ENCODE measurements at places on chromosomes 6 and 20.

- DNase-seq: no peak
Observed at GRCh38 chr6:104414723-104415122, 445.0 kb downstream of the HACE1 start.

- DNase-seq: no peak
Observed at GRCh38 chr6:69953491-69953890, 87.1 kb downstream of the COL19A1 start.

GRCh38 chr6:131740161-131740560 is 29.3 kb upstream of the CTAGE9 start:
- no peak for DNase-seq

DNA sequence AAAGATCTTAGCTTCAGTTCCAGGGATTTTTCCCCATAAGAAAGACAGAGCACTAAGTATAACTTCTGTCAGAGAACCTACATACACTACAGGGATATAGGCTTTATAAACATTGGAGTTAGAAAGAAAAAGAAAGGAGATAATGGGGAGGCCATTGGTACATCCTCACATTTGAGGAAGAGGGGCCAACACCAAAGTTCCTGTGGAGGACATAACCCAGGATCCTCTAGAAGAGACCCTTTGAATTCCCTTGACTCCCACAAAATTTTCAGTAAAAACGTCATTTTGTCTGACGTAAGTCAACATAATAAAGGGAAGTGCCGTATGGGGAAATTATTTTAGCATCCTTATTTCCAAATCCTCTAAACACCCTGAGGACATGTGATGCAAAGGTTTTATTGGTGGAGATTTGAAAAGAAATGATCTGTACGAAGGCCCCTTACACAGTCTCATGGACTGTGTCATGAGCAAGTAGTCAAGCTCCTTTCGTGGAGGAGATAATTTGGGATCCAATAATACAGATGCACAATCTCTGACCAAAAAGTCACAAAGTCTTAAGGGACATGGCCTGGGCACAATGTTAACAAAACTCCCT is 33.2 kb downstream of the HLA-DRA start:
- DNase-seq: no peak

DNA sequence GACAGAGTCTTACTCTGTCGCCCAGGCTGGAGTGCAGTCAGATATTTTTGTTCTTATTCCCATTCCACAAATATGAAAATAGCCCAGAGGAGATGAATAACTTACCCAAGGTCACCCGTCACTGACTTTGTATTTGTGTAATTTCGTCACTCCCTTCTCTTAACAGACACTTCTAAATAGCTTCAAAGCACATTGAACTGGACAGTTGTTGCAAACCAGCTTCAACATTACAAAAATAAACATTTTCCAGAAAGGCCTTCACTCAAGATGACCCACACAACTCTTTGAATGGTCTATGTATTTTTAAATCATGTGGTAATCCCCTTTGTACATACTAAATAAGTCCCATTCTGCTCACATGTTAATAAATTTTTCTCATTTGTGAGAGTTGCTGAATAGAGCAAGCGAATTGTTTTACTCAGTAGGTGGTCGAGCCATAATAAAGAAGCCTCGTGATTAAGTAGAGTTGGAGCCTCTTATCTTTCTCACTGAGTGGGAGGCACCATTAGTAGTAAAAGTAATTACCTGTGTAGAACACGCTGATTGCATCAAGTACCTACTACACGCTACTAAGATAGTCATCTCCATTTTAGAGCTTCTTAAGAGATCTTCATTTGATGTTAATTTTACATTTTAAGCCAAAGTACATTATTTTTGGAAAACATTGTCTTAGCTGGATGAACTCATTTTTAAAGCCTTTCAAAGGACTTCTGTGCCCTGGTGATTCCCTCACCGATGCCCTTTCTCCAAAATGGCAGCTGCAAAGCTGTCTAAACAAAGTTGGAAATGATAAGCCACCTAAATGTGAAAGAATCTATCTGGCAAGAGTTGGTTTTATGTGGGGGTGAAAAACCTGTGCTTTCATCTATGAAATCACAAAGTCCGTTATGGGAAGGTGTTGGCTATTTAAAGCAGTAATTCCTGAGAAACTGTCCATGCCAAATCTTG is 110.0 kb downstream of the TSHZ2 start:
- DNase-seq: no peak

GRCh38 chr20:62503401-62504178 is 27.8 kb upstream of the GATA5 start:
- no peak for DNase-seq

GRCh38 chr20:1524004-1524403 is 32.8 kb upstream of the SIRPB2 start:
- no peak for DNase-seq

DNA sequence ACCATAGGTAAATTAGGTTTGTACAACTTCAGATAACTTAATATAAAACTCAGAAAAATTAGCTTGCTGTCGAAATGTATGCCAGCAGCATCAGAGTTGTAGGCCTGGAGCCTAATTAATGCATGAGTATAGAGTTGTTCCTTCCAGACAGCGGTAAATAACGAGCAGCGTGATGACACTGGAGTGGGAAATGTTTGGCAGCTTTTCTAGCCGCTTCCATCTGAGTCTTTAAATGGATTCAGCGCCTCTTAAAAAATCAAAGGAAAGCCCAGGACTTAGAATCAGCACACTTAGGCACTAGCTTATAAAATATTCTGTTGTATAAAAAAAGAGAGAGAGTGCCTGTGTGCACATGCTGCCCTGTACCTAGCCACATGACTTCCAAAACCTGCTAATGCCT is 43.7 kb upstream of the SYNJ2 start:
- DNase-seq: no peak

DNA sequence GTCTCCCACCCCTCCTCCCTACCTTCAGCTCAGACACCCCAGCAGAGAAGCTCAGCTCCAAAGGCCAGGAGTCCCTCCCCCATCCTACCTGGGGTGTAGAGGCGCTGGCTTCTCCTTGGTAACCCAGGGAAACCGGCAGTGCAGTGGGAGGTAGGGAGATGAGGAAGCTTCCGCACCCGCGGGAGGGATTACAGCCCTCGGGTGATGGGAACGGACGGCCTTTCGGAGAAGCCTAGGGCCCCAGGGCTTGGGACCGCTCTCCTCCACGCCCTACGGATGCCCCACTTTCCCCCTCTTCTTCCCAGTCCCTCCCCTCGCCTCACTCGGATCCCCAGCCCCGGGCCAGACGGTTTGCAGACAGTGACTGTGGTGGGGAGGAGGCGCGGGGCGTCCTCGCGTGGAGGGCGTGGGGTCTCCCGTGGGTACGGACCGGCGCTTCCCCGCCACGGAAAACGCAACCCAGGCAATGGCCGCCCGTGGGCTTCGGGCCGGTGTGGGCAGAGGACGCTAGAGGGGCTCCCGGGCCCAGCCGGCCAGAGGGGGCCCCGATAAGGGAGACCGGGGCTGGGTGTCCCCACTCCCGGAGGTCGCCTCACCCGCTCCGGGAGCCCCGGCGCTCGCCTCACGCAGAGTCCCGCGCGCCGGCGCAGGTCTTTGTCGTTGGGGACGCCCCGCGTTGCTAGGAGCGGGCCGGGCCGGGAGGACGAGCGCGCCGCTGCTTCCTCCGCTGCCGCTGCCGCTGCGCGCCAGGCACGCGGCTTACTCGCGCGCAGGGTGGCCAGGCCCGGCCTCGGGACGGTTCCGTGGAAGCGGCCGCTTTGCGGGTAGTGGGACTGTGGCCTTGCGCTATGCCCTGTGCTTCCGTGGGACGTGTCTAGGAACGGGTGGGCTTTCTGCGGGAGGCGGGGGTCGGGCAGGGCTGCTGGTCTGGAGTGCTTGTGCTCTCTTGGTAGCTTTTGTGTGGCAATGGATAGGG is 15.8 kb downstream of the AARS2 start:
- DNase-seq: no peak

DNA sequence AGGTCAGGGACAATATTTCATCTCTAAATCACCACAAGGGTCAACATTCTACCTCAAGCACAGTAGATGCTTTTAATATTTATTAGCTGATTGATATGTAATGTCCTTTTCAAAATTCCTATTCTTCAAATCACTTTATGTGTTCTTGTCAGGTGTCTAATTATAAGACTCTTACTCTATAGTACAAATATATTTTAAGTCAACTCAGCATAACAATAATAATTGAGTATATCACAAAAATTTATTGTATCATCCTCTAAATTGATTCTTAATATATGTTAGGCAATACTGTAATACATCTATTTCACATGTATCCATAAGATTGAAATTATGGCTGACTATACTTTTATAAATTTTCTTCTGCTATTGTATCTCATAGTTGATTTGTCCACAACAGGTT is 423.9 kb downstream of the PKHD1 start:
- no peak for DNase-seq

DNA sequence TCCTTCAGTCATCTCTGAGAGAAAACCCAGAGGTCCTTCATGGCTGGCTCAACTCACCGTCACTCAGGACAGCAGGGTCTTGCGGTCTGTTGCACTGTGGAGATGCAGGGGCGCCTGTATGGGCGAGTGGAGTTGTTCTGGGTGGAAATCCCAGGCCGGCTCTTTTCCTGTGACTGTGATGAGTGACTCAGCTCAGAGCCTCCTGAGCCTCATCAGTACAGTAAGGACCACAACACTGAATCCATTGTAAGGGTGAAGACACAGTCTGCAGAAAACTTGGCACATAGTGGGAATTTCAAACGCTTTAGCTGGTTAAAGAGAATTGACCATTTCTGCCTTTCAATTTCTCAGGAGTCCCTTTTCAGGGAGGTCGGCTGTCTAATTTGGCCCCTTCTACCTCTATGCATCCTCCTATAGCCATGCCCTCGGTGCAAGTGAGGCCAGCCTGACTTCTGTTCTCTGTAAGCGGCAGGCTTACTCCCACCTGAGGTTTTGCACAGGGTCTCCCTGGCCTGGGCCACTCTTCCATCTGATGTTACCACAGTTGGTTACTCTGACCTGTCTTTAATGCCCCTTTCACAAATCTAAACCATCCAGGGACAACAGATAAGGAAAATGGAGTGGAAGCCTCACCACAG is 35.5 kb upstream of the TBXT start:
- no peak for DNase-seq

- DNase-seq: no peak
Observed at GRCh38 chr6:124671324-124671723, 290.9 kb upstream of the RNF217 start.

GRCh38 chr6:70282312-70282918 is 20.5 kb downstream of the COL9A1 start:
- DNase-seq: no peak

GRCh38 chr6:137467211-137467610 is 27.0 kb downstream of the OLIG3 start:
- DNase-seq: no peak

DNA sequence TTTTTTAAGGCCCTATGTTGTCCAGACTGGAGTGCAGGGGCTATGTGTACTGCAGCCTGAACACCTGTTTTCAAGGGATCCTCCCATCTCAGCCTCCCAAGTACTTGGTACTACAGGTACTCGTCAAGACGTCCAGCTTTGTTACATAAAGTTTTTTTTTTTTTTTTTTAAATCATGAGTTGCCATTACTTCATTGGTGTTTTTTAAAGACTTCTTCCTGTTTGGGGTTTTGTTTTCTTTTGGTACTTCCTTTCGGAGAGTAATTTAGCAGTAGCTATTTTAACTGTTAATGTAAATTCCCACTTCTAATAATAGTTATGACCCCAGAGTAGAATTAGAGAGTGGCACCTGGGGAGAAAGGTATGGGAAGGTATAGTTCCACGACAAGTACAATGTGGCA is 10.5 kb downstream of the ZNFX1 start:
- DNase-seq: no peak

GRCh38 chr6:144690133-144690532 is 405.0 kb downstream of the UTRN start:
- no peak for DNase-seq

DNA sequence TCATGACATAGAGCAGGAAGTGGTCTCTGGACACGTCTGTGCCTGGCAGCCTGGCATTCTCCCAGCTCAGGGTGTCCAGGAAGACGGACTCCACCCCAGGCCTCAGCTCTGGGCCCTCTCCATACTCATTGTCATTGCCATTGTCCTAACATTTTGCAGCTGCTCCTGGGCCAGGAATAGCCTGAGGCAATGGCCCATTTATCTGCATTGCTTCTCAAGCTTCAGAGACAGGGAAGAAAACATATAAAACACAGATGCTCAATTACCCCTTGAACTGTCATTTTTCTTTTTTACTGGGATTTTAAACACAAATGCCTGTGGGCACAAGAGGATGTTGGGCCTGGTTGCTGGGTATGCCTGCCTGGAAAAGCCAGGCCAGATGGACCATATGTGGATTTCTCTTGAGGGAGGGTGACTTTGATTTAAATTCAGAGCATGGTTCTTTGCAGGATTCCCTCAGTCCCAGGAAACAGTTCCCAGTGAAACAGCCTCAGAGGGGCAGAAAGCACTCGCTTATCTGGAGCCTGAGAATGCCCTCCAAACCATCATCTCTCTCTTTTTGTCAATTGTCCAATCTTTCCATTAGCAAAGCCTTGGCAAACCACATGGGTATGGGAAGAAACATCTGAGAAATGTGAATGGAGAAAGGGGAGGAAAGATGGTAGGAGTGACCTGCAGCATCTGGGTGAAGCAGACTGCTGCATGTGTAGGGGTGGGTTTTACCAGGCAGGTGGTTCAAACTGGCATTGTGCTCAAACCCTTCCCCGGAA is 17.9 kb downstream of the LAMP5 start:
- no peak for DNase-seq

GRCh38 chr20:47796971-47797370 is 11.7 kb upstream of the SULF2 start:
- DNase-seq: no peak

DNA sequence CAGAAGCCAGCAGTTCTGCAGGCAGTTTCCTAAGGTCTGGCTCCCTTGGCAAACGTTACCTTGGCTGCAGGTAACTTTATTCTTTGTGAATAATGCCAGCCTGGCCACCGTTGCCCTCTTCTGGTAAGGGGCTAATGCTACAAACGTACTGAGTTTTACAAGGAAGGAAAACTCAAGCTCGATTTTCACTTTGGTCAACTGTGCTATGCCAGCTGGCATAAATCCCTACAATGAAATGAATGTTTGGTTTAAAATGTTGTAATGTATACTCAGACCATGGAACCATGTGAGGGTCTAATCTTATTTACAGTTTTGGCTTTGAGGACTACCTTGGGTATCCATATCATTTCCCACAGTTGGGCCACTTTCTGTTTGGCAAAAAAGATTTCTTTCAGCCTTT is 101.4 kb downstream of the SLX4IP start:
- DNase-seq: no peak

GRCh38 chr6:149231778-149232177 is 85.7 kb upstream of the TAB2 start:
- no peak for DNase-seq

DNA sequence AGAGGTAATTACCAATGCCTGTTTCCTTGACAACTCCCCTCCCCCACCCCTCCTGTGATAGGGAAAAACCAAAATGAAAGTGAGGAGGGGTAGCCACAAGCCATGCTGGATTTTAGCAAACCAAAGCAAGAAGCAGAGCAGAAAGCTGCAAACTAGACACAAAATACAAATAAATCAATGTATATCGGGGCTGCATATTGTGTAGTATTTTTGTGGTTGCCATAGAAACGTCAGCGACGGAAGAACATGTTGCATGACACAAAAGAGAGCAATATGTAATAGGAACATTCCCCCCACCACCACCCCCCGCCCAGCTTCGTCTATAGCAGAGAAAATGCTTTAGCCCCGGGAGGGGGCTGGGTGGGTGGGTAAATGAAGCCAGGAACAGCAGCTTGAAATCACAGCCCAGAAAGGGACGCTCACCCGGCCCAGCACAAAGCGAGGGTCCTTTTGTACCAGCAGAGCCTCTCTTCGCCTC is 548 bp downstream of the AGPAT4 start:
- DNase-seq: peak; percentile 34

GRCh38 chr6:105573138-105573537 is 170.3 kb upstream of the PREP start:
- no peak for DNase-seq
